ENCODE measurements at places on chromosomes 13 and 19.

GRCh38 chr13:76019421-76020044, 383.4 kb downstream of the LMO7 start:
- DNase-seq = no peak

DNA sequence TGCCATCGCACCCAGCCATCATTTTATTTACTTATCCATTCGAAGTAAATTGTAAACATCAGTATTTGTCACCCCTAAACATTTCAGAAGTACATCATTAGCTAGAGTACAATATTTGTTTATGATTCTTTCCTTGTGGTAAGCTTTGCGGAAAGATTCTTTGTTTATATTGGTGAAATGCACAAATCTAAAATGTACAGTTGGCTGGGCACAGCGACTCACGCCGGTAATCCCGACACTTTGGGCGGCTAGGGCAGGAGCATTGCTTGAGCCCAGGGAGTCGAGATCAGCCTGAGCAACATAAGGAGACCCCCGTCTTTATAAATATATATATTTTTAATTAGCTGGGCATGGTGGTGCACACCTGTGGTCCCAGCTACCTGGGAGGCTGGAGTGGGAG, 10.1 kb downstream of the LGALS7B start:
- DNase-seq = no peak

DNA sequence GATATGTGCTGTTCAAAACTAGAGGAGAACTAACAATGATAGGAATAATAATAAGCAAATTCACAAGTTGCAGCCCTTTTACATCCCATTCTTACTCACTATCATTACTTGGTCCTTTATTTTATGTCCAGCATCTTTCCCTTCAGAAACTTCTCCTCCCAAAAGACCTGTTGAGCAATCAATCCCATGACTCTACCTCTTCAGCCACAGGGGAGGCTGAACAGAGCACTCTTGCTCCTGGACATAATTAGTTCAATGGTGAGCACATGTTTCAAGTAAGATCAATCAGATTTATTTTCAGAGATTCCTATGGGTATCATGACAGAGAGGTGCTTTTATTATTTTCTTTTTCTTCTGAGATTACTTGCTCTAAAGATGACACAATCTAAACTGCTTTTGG, 260.0 kb downstream of the COG6 start:
- no peak for DNase-seq

DNA sequence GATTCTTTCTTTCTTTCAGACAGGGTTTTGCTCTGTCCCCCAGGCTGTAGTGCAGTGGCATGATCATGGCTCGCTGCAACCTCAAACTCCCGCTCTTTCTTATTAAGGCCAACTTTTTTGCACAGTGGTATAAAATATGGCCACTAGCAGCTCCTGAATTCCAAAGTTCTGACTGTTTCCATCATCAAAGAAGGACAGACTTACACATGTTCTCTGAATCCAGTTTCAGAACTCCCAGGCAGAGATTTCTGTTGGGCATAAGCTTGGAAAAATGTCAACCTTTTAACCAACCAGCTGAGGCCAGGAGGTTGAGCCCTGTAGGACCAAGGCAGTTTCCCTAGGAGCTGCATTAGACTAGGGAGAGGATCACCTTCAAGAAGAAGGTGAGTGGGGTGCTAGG, 184.1 kb downstream of the HS6ST3 start:
- no peak for DNase-seq

GRCh38 chr13:23583491-23583890, 13.3 kb downstream of the TNFRSF19 start:
- DNase-seq = no peak

DNA sequence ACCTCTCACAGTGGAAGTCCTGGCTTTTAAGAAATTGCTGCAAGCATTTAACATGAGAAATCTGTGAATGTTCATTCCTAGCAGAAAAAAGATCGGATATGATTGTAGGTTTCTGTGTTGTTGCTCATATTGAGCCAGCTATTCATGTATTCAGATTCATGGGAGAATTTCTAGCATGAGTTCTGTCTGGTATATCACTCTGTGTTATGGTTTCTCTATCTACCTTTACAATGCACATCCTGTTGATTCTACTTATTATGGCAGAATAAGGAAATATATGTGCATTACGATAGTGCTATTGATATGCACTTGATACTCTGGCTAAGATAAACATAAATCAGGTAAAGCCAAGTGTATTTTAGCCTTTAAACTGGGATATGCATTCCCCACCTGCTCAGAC, 138.2 kb downstream of the KCNRG start:
- no peak for DNase-seq

DNA sequence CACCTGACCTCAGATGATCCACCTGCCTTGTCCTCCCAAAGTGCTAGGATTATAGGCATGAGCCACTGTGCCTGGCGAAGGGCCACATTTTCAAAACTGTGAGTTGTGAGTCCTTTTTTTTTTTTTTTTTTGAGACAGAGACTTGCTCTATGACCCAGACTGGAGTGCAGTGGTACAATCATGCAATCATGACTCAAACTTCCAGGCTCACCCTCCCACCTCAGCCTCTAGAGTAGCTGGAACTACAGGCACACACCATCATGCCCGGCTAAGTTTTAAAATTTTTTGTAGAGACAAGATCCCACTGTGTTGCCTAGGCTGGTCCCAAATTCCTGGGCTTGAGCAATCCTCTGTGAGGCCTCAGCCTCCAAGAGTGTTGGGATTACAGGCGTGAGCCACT, 3.8 kb upstream of the MYPOP start:
- no peak for DNase-seq

DNA sequence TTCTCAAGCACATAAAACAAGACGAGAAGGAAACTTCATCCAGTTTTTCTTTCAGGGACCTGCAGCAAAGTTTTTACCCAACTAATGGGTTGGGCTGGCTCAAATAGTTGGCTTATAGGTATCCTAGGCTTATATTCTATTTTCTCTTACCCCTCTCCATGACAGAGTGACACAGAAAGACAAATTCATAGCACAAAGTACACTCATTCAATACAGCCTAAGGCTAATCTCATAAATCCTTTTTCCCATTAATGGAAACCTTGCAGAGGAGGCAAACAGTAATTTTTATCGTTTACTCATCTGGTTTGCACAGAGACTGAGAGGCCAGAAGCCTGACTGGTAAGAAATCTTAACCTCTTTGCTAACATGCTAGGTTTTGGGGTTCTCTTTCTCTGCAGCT, 1589.9 kb downstream of the SLITRK1 start:
- no peak for DNase-seq

- no peak for DNase-seq
Measured at GRCh38 chr19:17611462-17612244, 56.2 kb downstream of the COLGALT1 start.

DNA sequence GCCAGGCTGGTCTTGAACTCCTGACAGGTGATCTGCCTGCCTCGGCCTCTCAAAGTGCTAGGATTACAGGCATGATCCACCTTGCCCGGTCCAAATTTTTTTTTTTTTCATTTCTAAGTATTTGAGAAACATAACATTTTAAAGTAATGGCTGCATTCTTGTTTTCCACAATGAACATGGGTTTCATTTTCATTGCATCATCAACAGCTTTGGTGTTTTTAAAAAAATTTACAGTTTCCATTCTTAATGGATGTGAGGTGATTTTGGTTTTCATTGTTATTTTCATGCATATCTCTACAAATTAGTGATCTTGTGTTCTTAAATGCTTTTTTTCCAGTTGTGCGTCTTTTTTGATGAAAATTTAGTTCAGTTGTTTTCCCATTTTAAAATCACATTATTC, 27.5 kb downstream of the ZNF429 start:
- DNase-seq = no peak

Data from HFF-Myc (cell line).